ENCODE measurements at places on chromosomes 3 and 15.
A peak's percentile ranks its signal among the peaks of the same experiment; 100 is the strongest.

DNA sequence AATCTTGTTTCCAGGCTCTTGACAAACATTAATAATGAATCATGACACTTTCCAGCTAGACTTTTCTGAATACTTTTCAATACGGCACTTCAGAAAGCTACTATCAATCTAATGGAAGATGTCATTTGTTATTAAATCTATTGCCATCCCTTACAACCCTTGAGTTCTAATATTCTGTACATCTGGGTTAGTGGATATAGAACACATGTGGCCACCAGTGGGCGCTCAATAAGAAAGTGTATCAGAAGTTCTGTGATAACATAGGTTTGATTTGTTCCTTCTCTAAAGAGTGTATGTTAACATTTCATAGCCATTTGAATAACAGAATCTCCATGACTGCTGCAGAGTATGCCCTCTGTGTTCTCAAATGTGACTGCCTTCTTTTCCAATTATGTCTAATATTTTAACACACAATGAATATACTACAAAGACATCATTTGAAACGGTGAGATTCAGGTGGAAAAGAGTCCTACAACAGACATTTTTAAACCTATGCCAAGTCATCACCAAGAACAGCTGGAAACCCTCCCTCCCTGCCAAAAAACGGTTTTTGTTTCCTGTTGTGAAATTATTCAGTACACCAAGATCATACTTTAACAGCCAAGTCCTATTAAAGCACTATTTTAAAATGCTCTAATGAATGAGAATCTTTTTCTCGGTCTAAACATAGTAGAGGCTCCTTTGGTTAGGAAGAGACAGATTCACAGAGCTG, 22.2 kb downstream of the ALDH1A2 start:
- peak; percentile 33 for DNase-seq

DNA sequence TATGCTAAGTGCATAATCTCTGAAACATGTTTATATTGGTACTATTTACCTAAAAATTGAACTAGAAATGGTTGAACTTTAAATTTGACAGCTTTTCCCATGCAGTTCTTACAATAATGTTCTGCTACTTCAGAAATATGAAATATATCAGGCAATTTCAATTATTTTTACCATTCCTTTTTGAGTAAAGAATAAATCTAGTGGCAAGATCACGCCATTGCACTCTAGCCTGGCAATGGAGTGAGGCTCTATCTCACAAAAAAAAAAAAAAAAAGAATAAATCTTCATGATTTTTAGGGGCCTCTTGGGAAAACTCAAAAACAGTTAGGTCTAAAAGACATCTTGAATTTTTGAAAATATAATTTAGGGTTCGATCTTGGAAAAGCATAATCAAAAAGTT, 10.6 kb upstream of the DNAAF4 start:
- no peak for DNase-seq

- DNase-seq, result no peak
Observed at GRCh38 chr15:39438799-39439592, 141.9 kb upstream of the THBS1 start.

DNA sequence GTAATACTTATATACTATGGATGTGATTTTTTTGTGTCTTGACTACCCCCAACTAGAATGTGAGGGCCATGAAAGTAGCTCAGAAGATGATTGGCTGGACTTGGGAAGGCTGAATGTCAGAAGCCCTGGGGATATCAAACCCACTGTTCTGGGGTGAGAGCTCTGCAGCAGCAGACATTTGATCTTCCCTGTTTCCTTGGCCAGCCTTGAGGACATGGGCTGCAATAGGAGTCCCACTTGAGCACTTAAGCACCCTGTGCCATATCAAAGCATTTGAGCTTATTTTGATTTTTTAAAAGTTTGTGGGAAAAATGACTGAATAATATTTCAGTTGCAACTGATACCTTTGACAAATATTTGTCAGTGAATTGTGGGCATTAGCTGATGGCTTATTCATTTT, 21.7 kb downstream of the GTF2E1 start:
- DNase-seq, result no peak

DNA sequence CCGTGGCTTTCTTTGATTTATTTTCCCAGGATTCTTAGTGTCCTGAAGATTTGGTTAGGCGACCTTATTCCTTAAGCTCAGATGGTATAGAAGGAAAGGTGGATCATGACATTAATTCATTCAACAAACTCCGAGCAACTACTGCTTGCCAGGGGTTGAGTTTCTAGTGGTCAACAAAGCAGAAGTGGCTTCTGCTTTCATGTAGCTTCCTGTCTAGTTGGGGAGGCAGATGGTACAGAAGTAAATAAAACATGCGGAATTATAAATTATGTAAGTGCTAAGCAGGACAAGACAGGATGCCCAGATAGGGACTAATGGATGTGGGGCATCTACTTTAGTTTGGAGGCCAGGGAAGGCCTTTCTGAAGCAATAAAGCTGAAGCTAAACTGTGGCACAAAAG, 15.6 kb downstream of the EEFSEC start:
- no peak for DNase-seq

DNA sequence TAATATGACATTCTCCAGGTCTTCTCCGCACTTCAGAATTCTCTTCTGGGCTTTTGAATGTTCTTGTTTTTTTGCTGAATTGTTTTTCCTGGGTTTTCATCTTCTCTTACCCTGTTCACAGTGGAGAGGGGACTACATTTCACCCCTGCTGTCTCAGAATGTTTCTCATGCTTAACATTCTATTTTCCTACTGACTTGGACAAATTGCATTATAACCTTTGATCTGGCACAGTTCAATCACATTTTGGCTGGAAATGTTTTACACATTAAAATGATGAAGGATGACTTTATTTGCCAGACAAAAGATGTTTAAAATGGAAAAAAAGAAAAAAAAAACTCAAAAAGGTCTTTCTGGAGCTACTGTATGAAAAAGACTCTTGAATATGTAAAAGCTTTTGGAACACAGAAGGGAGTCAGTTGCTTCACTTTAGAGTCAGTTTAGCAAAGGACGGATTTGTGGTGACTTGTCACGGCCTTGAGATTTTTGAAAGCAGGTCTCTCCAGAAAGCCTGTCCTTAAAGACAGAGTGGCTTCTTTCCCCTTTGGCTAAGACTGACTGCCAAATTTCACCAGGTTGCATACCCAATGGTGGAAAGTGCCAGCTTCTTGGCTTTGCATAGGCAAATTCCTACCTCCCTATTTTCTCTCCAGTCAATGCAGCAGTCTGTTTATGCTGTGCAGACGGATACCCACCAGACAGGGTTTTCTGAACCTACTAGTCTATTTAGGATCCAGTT, 401.0 kb upstream of the TBL1XR1 start:
- no peak for DNase-seq

GRCh38 chr3:78839693-78840092, 928.1 kb downstream of the ROBO1 start:
- DNase-seq, result no peak

DNA sequence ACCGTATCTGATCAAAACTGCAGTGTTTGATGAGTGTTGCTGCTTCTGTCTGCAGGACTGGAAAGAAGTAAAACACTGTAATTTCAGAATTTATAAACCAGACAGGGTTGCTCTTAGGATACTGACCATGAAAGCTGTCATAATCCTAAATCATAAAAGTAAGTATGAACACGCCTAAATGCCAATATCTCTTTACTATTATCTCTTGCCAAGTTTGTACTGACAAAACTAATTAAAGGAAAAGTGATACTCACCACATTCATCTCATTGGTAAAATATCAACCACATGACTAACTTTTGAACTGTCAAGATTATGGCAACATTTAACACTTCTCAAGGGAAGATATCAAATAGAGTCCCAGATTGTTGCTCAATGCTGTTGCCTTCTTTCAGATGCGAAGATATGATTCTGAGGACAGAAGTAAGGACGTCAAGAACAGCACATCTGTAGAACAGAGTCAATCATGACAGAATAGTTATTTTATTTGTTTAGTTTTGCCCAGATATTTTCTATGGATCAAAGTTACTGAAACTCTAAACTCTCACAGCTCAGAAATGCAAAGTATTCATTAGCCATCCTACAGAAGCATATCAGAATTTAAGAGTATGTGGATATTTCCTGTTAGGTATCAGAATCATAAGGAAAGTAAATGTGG, 61.4 kb upstream of the COL8A1 start:
- DNase-seq, result no peak

DNA sequence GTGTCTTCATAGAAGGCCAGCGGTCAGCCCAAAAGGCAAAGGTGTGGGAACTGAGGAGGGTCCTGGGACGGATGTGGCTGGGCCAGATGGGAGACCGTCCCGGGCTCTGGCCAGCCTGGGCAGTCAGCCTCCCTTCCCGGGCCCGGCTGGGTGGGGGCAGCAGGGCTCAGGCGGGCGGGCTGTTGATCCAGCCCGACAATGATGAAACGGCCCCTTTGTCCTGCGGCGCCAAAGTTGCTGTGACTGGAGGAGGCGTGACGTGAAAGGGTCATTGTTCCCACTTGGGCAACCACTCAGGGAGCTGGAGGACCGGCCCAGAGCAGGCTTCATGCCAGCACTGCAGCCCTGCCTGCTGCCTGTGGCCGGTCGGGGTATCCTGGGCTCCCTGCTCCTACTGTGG, 16.5 kb downstream of the DUSP7 start:
- DNase-seq, result no peak

- no peak for DNase-seq
Observed at GRCh38 chr3:196654006-196654734, 14.7 kb downstream of the NRROS start.

DNA sequence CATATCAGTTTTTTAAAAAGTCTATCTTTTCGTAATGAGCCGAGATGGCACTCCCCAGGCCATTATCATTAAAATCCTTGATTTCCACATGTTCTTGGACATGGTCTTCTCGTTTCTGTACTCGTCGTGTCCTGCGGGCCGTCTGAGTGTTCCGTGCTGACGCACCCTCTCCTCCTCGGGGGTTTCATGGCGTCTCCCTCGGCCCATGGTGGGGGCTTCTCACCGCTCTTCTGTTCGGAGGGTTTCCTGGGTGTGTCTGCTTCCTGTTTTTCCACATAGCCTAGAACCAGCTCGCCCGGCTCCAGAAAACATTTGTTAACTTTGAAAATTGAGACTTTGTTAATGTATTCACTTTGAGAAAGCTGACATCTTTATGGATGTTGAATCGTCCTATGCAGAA, 92.7 kb downstream of the VGLL4 start:
- no peak for DNase-seq

GRCh38 chr3:24242012-24242698, 252.5 kb downstream of the THRB start:
- no peak for DNase-seq

- DNase-seq, result no peak
Observed at GRCh38 chr3:55904716-55905115, 417.6 kb upstream of the WNT5A start.

DNA sequence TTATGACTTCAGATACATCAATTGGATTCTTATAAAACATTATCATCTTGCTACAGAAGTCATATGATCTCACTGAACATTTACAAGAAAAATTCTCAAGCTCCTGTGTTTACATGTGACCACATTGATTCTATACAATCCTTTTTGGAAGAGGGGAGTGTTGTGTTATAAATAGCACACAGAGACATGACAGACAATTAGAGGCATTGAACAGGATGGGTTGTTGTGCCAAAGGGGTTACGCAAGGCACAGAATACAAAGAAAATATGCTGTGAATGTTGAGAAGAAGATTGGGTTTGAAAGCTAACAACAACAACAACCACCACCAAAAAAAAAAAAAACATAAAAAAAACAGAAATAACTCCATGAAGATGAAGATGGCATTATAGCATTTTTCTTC, 32.5 kb upstream of the TBL1XR1 start:
- no peak for DNase-seq

DNA sequence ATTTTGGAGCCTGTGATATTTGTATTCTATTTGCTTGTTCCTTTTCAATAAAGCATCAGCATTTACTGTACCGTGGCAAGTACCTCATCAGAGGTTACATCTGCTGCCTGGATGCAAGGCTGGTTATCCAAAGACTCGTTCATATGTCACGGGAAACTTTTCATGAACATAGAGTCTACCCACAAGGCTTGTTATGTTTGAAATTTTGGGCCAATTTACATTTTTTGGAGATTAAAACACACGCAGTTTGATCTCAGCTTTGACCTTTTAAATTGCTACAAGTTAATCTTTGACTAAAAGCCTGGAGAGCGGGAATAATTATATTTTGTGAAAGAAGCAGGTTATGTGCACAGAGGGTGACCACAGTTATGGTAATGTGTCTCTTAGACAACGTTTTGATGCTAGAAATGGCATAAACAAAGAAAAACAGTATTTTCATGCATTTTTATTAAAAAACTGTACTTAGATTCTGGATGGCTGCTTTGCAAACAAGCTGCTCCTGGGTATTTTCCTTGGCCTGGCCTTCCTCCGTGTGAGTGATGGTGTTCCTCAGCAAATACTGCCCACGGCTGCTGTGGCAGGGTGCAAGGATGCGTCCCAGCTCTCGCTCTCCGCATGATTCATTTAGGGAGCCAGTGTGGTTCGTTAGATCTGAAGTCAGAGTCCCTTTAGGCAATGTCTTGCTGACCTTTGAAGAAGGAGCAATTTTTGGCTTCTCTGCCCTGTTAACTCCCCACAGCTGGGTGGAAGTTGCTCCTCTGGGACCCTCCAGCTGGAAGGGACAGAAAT, 27.1 kb downstream of the CHST2 start:
- DNase-seq, result no peak

DNA sequence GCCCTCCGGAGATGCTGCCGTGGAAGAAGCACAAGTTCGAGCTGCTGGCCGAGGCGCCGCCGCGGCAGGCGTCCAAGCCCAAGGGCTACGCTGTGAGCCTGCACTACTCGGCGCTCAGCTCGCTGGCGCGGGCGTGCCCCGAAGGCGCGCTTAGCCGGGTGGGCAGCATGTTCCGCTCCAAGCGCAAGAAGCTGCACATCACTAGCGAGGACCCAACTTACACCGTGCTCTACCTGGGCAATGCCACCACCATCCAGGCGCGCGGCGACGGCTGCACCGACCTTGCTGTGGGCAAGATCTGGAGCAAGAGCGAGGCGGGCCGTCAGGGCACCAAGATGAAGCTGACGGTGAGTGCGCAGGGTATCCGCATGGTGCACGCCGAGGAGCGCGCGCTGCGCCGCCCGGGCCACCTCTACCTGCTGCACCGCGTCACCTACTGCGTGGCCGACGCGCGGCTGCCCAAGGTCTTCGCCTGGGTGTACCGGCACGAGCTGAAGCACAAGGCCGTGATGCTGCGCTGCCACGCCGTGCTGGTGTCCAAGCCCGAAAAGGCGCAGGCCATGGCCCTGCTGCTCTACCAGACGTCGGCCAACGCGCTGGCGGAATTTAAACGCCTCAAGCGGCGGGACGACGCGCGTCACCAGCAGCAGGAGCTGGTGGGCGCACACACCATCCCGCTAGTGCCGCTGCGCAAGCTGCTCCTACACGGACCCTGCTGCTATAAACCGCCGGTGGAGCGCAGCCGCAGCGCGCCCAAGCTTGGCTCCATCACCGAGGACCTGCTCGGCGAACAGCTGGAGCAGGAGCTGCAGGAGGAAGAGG, 1.3 kb downstream of the FAM43A start:
- peak; percentile 16 for DNase-seq

GRCh38 chr15:29233566-29233965, 36.1 kb downstream of the NSMCE3 start:
- DNase-seq, result no peak

- DNase-seq, result no peak
Observed at GRCh38 chr3:187077537-187077936, 61.8 kb downstream of the RPL39L start.

GRCh38 chr3:183044547-183045229, 54.6 kb downstream of the MCCC1 start:
- no peak for DNase-seq

- DNase-seq, result no peak
Observed at GRCh38 chr15:66964111-66964738, 101.2 kb upstream of the SMAD3 start.

GRCh38 chr3:81245043-81245442, 516.4 kb downstream of the GBE1 start:
- DNase-seq, result no peak
